BE2C (cell line): ENCODE measurements at places on chromosomes 4 and X.

GRCh38 chr4:4752576-4753401, 106.7 kb upstream of the MSX1 start:
- DNase-seq, result no peak

DNA sequence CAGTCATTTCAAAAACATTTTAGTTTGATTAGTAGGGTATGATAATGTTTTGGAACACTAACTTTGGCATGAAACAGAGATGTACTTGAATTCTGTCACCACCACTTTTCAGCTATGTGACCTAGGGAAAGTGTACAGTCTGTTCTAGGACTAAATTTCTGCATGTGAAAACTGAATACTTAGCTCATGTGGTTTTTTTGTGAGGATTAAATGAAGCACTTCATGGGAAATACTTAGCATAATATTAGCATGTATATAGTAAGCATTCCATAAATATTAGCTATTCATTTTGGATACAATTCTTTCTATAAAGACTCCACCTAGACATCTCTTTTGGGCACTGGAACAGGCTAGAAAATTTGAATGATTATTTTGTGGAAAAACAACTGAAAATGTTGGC, 1379.4 kb downstream of the RPA4 start:
- DNase-seq, result no peak

DNA sequence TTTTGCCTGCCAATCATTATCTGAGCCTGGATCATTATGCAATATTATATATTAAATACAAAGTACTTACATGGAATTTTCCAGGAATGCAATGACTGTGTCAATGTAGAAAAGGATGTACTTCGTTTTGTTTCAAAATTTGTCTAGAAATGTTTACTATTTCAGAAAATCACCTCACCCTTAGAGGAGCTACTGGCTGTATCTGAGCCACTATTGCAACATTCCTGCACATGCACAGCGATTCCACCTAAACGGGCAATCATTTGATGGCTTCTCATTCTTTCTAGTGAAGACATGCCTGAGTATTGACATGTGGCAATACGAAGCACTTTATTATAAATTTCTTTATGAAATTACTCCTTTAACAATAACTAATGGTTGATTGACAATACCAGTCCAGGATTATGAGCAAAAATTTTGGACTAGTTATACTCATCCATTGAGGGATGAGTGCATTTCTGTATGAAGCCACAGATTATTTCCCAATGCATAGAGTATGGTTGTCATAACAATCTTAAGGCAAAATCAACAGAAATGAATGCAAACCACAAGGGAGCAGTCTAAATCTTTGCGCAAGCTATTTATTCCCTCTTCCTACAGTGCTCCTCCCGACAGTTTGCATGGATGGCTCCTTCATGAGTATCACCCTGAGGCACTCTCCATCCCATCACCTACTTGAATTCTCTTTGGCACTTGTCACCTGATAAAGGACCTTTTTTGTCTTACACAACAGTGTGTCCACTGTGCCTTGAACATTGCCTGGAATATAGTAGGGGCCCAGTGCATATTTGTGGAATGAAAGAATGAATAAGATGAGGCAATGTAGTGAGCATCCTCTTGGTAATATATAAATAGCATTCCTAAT, 35.8 kb upstream of the MMAA start:
- no peak for DNase-seq

DNA sequence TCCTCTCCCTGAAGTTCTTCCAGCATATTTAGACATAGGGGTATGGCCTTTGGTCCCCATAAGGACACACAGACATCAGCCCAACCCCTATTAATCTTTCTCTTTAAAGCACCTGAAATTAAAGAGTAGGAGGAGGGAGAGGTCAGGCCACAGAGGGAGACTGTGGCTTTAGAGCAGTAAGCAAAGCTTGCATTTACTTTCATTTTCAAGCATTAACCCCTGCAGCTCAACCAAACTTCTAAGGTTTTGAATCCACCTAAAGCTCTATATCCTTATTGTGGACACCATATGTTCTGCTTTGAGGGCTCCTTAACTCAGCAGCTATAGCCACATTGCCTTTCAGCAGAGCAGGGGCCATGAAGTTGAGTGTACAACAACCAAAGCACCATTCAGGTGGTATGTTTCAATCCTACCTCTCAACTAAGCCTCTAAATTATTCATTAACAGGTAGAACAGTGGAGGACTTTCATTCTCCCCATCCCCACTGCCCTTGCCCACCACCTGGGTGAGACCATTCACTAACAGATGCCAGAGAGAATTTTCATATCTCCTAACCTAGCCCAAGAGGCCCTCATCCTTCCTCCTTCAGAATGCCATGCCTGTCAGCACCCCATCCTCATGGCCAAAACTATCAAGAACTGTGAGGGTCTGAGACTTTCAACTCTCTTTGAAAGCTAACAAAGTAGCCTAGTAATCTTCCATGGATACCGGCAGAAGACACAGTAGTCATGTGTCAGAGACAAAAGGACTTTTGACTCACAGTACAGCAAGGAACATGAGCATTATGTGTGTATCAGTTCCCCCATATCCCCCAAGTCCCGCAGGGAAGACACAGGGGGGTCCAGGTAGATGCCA, 20.8 kb downstream of the LIN54 start:
- DNase-seq, result no peak

GRCh38 chr4:89904524-89904923, 9.9 kb downstream of the MMRN1 start:
- DNase-seq, result no peak

GRCh38 chrX:119736206-119736764, 22.1 kb upstream of the SOWAHD start:
- no peak for DNase-seq

- DNase-seq, result no peak
These were observed 15.3 kb upstream of the ANXA5 start for GRCh38 chr4:121712001-121712651.

GRCh38 chr4:88672987-88673386, 24.6 kb downstream of the NAP1L5 start:
- peak; percentile 35 for DNase-seq

- no peak for DNase-seq
These were observed 99.5 kb upstream of the CTSO start for GRCh38 chr4:156053174-156053573.

DNA sequence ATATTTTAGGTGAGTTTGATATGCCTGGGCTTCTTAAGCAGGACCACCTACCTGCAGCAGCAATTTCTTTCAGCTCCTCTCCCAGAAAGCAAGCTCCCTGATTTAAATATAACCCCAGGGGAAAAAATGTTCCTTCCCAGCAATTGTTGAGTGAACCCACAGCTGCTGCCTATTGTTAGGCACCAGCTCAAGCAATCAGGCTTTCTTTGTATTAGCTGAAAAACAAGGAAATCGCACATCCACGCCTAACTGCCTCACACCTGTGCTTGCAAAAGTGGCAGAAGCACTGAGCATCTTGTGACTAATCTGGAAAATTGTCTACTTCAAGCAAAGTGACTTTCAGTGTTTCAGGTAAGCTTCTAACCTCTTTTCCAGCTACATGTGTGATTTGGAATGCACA, 432.2 kb downstream of the SMARCA1 start:
- DNase-seq, result no peak

DNA sequence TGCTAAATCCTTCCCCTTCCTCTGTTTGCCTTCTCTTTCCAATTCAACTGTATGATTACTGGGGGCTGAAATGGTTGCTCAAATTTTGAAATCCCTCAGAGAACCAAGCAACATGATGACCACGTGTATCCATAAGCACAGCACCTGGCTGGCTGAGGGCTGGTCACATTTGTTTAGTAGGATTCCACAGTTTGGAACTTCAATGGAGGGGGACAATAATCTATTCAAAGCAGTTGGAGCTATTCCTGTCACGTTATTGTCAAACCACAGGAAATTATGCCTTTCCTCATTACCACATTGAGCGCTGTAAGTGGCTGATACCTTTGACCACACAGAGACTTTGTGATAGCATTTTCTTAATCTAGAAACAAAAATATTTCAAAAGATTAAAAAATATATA, 7.0 kb downstream of the TMSB4X start:
- DNase-seq, result no peak

DNA sequence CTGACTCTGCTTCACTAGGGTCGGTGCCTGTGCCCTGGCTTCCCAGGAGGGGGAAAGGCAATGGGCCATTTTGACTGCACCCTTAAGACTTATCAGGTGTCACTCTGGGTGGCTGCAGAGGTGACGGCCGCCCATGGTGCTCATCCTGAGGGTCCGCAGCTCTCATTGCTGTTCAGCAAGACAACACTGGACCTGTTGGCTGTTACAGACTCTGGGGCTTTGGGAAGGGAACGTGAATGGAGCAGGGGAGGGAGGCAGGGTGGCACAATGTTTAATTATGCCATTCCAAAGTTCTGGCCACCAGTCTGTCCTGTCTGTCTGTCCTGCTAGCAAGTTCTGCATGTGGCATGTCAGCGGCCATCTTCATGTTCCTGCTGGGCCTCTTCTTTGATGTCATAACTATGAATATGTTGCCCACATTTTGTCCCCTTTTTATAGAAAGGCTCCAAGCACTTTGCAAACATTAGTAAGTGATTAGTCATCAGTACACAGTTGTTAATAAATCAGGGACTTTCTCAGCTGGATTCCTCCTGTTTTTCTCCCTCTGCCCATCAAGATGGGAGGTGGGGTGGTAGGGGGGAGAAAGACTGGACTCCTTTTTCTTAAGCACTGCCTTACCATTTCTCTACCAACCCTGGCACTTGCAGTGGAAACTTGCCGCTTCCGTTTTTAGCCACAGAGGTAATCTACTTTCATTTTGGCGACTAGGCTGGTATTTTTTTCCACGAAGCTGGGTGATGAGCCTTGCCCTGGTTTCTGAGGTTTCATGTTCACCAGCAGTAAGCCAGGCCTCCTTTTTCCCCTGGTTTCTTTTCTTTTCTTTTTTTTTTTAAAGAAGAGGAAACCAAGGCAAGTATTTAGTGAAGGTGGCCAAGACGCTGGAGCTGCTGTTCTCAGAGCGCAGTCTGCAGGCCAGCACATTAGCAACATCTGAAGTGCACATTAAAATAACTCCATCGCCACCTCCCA, 88.6 kb upstream of the TRIM2 start:
- DNase-seq, result no peak

- DNase-seq, result no peak
These were observed 24.3 kb upstream of the HGFAC start for GRCh38 chr4:3417448-3417847.

DNA sequence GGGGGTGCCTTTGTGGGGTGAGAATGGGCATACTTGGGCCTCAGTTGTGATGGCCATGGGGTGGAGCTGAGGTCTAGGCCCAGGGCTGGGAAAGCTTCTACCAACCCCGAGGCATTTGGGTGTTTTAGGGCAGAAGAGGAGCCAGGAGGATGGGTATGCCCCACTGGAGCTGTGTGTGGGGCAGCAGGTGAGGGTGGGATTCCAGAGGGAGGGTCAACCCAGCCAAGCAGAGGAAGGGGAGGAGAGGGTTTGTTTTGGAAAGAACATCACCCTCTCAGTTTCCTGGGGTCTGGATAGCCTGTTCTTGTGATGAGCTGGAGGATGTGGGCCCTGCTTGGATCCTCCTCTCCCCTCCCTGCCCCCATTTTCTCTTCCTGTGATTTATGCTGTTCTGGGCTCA, 620 bp downstream of the IL9R start:
- no peak for DNase-seq

DNA sequence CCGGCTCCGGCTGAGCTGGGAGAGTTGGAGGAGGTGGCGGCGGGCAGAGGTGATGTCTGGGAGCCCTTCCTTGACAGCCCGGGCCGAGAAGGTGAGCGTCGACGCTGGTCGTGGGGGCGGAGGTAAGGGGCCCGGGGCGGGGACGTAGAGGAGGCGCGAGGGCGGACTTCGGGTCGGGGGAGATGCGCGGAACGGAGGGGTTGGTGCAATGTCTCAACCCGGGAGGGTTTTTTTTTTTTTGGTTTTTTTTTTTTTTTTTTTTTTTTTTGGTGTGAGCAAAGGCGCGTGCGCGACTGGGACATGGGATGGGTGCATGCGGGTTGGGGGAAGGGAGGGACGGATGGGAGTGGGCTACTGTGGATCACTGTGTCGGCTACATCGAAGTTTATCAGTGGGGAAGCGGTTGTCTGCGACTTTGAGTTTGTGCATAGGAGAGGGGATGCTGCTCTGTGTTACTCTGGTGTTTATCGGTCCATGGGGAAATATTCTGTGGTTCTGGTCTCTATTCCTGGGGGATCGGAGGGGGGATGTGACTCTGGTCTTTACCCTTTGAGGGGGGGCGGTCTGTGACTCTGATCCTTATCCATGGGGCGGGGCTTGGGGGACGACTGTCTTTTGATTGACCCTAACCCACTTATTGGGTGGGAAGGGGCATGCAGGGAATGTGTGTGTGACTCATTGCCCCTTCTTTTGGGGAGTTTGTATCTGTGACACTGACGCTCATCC, 537 bp downstream of the RBM10 start:
- DNase-seq, result peak; percentile 20

GRCh38 chr4:176708771-176709311, 83.9 kb downstream of the VEGFC start:
- DNase-seq, result no peak

DNA sequence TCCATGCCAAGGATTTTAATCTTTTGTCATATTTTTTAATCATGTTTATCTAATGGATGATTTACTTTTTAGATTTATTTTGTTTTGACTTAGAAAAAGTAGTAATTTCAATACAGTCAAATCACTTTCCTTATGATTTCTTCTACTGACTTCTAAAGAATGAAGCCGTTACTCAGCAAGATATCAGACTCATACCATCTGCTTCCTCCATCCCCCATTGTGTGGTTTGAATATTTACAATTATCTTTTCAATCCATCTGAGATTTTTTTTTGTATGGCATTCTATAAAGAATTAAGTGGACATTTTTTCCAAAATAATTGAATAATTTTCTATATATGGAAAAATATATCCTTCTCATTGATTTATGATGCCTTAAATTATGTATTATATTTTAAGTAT, 565.4 kb upstream of the ATOH1 start:
- DNase-seq, result no peak

GRCh38 chr4:79253924-79254323, 71.9 kb downstream of the NAA11 start:
- DNase-seq, result peak; percentile 74

- peak; percentile 49 for DNase-seq
These were observed 147.7 kb downstream of the SH3KBP1 start for GRCh38 chrX:19739683-19740082.

DNA sequence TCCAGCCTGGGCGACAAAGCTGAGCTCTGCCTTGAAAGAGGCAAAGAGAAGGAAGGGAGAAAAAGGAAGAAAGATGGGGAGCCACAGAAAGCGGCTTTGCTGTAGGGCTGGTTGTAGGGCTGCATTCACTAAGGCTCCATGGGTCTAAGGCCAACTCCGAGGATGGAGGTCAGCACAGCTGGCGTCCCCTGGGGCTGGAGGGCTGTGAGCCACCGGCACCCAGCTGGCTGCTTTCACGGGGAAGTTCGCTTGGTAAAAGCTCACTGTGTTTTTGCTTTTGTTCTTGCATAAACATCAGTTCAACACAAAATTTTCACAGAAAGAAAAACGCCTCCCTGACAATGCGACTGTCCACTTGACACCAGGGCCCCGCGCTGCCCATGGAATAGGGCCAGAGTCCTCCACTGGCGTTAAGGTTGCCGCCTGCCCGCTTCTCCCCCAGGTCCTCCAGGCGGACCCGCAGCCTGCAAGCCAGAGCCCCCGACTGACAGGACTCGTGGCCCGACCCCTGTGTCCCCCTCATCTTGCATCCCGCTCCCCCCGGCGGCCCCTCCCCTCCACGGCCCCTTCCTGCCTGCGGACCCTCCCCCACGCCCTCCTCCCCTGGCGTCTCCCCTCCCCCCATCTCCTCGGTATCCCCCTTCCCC, 1.1 kb downstream of the RNF212 start:
- no peak for DNase-seq
